ENCODE measurements at places on chromosomes 2 and 18.

DNA sequence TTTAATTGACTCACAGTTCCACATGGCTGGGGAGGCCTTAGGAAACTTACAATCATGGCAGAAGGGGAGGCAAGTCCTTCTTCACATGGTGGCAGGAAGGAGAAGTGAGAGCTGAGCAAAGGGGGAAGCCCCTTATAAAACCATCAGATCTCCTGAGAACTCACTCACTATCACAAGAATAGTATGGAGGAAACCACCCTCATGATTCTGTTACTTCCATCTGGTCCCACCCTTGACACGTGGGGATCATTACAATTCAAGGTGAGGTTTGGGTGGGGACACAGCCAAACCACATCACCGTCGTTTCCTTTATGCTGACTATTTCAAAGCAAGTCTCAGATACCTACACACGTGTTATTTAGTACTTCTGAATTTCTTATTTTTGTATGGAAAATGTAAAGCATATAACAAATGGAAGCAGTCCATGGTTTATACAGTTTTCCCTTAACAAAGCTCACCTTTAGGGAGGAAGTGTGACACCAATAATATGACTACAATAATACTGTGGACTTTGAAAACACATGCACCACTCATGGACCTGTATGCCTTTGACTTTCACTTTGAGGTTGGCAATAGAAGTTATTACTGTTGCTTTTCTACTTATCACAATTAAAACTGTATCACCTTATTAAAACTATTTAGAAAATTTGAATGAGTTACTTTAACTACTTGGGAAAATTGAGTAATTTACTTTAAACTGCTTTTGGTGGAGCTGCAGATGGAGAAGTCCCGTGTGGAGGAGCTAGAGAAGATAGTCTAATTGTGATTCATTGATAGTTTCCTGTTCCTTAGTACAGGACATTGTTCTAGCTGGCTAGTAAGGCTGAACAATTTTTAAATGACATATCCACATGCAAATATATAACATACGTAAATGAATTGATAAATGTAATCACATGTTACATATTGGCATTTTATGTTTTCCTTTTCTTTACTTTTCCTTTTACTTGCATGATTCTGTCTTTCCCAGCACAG, 37.3 kb downstream of the MTCL1 start:
- no peak for DNase-seq

DNA sequence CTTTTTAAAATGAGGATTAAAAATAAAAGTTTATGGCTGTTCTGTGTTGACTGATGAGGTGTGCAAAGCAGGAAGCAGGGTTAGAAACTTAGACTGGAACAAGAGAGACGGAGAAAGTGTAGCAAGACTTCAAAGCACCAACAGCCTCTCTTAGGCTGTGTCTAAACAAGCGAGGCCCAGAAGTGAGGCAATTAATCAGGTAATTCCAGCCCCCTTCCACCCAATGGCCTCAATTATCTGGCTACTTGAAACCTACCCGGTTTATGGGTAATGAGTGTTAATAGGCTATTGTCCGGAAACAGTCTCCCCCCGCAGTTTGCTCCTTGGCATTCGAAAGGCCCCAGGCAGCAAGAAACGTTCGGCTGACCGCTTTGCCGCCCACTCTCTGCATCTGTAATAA, 171.7 kb upstream of the MYCN start:
- no peak for DNase-seq

GRCh38 chr2:143725400-143725799, 596.2 kb downstream of the ARHGAP15 start:
- DNase-seq = no peak

GRCh38 chr2:2127467-2127866, 203.6 kb downstream of the MYT1L start:
- no peak for DNase-seq

DNA sequence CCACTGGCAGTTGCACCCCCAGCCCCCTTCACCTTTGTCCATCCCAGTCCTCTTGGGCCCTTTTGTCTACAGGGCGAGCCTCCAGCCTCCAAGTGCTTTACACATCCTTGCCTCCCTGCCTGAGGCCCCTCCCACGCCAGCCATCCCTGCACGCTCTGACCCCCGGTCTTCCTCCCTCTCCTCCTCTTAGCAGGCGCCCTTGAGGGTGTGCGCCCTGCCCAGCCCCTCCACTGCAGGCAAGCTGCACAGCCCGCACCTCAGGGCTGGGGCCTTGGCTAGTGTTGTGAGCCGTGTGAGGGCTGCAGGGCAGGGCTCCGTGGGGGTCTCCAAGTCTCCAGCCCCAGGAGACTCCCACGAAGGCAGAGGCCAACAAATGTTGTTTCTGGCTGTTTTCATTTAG, 6.9 kb downstream of the BOK start:
- no peak for DNase-seq

- no peak for DNase-seq
These were observed 950.1 kb downstream of the CNTNAP5 start for GRCh38 chr2:124975224-124975623.
